ENCODE measurements at places on chromosomes 3 and 15.

DNA sequence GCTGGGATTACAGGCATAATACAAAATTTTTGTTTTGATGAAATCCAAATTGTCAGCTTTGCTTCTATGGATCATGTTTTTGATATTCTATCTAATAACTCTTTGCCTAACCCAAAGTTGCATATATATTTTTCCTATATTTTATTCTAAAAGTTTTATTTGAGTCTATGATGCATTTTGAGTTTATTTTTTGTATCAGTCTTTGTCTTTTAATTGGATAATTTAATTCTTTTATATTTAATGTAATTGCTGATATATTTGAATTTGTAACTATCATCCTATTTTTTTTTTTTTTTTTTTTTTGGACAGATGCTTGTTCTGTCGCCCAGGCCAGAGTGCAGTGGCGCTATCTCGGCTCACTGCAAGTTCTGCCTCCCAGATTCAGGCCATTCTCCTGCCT is 19.7 kb upstream of the DENND4A start:
- DNase-seq, result no peak

DNA sequence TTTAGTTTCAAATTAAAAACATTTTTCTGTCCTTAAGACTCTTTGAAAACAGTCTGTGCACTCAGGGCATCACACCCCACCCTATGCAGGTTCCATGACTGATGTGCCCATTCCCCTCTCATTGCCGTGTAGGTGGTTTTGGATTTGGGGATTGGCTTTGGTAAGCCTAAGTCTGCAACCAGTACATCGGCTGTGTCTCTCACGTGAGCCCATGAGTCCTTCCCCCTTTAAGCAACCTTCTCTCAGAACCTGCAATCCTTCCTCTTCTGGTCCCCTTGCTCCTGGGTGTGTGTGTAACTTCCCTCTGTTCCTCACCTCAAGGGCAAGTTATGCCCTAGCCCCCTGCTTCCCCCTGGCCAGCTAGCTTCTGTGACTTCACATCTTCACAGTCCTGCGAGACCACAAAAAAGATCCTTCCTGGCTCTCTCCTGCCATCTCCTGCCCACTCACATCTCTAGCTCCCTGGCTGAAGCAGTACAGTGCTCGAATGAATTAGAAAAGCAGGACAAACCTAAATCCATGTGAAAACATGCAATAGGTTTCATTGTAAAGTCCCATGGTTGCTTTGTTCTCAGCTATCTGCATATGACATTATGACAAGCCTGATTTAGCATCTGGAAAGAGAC is 126.7 kb downstream of the UACA start:
- DNase-seq, result no peak

GRCh38 chr15:35308802-35309201 is 223.7 kb upstream of the NANOGP8 start:
- DNase-seq, result no peak

GRCh38 chr3:122100591-122101463 is 45.7 kb downstream of the CD86 start:
- no peak for DNase-seq

DNA sequence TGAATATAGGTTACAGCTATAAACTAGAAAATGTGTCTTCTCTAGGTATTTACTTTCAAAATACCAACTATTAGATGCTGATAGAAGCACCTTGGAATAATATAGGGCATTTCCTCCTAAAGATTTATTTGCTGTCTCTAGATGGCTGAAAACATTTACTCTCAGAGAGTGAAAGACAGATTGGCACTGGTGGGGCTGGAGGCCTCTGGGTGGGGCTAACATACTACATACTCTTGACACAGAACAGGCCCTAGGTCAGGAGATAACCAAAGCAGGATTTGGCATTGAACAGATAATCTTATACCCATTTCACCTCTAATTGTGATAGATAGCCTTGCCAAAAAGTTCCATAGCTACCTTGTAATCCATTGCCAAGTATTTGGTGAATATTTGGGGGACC is 253.3 kb upstream of the TBC1D5 start:
- DNase-seq, result no peak

DNA sequence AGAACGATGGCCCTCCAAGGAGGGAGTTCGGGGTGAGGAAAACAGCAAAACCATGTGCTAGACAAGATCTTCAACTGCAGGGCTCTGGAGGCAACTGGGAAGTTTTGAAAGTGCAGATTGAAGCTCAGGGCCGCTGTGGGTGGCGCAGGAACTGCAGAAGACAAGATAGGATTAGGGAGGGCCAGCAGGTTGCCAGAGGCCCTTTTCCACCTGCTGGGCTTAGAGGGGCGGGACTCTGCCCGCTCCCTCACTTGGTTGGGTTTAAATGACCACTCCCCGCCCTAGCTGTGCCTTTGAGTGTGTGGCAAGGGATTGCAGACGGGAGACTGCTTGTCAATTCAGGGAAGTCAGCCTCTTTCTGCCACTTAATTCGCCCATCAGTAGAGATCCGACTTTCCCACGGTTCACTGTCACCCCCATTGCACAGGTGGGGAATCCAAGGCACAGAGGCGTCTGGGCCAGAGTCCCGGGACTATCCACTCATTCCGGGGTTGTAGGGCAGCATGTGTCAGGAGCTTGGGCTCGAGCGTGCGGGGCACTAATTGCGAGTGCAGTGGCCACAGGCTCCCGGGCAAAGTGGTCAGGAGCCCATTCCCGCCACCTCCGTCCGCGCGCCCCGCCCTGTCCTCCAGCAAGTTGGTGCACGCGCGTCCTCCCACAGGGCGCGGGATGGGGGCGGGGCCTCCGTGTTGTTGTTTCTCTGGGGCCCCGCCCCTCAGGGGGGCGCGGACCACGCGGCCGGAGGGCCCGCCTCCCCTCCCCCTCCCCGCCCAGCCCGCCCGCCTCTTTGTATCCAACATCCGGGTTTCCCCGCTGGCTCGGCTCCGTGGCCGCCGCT is at the start of gene ACVR2B:
Gene ACVR2B, plus strand, starts transcription at position 816 of the 838 bp plus-strand sequence. CDS start 433 bp downstream, outside the sequence.
- peak; percentile 89 for DNase-seq

GRCh38 chr15:90191344-90191687 is 9.8 kb upstream of the SEMA4B start:
- DNase-seq, result no peak
